HCT116 (cell line): ENCODE measurements at places on chromosomes 7 and 10.

- DNase-seq = no peak
These were observed 23.5 kb upstream of the WAPL start for GRCh38 chr10:86545101-86545500.

GRCh38 chr7:36155811-36156361 is 2.8 kb downstream of the EEPD1 start:
- no peak for DNase-seq

DNA sequence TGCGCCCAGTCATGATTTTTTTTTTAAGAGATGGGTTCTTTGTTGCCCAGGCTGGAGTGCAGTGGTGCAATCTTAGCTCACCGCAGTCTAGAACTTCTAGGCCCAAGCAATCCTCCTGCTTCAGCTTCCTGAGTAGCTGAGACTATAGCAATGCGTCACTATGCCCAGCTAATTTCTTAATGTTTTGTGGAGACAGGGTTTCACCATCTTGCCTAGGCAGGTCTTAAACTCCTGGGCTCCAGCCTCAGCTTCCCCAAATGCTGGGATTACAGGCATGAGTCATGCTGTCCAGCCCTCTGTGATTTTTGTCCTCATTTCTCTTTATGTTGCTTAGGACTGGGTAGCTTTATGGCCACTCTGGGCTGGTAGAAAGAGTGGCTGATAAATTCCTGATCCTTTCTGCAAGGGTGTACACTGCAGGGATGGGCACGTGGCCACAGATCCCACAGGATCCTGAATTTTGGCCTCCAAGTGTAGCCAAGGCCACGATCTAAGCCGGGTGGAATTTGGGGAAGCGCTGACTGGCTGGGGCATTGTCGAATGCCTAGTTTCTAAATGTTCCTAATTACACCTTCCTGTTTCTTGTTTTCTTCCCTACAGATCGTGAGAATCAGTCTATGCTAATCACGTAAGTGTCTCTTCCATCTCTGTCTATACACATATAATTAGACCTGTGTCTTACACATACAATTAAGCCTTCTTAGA is 24.1 kb upstream of the MYH16 start:
- DNase-seq = no peak

- no peak for DNase-seq
These were observed 5.8 kb upstream of the ATP6V0E2 start for GRCh38 chr7:149867762-149868622.

DNA sequence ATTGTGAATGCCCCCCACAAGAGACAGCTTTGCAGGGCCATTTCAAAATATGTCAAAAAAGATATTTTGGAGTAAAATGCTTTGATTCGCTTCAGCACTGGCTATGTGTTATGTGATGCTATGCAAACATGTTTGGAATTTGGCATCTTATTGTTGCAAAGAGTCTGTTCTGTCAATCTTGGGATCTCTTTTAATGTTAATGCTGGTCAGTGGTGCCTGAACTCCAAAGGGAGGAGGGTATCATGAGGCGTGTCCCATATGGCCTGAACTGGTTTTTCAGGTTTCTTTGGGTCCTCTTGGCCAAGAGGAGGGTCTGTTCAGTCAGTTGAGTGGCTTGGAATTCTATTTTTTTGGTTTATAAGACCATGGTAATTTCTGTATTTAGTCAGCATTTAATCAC is 81.4 kb downstream of the HECW1 start:
- DNase-seq = no peak

GRCh38 chr10:62613424-62613823 is 191.1 kb upstream of the ADO start:
- no peak for DNase-seq
